ENCODE measurements at places on chromosomes 6 and 20. TPM values are rescaled to one million over a fixed set of nuclear protein-coding genes. Genes with fewer than 3 reads are reported as not detected.

TMEM170B gene
- total RNA-seq, result 3.9 TPM

DNA sequence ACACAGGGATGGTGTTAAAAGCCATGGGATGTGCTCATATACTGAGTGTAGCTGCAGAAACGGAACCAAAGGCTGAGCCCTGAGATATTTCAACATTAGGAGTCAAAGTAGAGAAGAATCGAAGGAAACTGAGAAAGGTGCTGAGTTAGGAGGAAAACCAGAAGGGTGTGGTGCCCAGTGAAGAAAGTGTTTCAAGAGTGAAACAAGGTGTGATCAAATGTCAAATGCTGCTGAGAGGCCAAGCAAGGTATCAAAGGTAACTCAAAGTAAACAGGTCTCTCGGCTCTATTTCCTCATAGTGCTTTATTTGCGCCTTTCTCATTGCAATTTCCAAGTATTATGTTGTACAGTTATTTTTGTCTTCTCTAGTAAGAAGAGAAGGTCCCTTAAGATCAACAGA lies 94.1 kb downstream of the PRDM1 start:
- H3K27ac ChIP-seq, result no peak overlapping the region
- no peak for DNase-seq
- no peak overlapping the region for H3K4me3 ChIP-seq
- H3K4me1 ChIP-seq, result no peaks in the 10 kb centered on the region
- H3K27me3 ChIP-seq, result no peaks in the 10 kb centered on the region

RSPH4A gene
- total RNA-seq, result 0.06 TPM

DNA sequence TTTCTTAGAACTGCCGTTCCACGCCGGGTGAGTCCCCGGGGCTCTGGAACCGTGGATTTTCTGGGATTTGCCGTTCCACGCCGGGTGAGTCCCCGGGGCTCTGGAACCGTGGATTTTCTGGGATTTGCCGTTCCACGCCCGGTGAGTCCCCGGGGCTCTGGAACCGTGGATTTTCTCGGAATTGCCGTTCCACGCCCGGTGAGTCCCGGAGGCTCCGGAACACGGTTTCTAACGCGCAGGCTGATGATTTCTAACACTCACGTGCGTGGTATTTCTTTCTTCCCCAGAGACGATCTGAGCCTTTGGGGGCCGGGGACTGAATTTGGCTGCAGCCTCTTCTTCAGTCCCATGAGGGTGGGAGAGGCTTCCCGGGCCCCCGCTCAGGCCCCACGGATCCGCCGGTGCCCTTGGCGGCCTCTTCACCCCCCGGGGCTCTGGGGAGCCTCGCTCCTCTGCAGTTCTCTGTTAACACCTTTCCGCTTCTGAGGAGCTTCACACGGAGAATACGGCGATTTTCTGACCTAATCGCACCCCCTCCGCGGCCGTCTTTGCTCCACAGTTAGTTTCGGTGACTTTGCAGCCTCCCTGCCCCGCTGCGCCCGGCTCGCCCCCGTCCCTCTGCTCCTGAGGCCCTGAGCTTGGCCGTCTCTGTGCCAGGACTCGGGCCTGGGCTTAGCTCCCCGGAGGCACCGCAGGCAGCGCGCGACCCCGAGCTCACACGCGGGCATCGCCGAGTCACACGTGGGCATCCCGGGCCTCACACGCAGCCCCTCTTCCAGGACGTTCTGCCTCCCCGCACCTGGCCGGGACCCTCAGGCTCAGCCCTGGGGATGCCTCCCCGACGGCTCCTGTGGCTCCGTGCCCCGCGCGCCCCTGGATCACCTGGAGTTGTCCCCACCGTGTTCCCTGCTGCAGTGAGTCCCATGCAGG lies 7.2 kb upstream of the KIF25 start:
- H3K27me3 ChIP-seq, result no peaks in the 10 kb centered on the region
- H3K27ac ChIP-seq, result no peak overlapping the region
- H3K4me3 ChIP-seq, result no peak overlapping the region

DNA sequence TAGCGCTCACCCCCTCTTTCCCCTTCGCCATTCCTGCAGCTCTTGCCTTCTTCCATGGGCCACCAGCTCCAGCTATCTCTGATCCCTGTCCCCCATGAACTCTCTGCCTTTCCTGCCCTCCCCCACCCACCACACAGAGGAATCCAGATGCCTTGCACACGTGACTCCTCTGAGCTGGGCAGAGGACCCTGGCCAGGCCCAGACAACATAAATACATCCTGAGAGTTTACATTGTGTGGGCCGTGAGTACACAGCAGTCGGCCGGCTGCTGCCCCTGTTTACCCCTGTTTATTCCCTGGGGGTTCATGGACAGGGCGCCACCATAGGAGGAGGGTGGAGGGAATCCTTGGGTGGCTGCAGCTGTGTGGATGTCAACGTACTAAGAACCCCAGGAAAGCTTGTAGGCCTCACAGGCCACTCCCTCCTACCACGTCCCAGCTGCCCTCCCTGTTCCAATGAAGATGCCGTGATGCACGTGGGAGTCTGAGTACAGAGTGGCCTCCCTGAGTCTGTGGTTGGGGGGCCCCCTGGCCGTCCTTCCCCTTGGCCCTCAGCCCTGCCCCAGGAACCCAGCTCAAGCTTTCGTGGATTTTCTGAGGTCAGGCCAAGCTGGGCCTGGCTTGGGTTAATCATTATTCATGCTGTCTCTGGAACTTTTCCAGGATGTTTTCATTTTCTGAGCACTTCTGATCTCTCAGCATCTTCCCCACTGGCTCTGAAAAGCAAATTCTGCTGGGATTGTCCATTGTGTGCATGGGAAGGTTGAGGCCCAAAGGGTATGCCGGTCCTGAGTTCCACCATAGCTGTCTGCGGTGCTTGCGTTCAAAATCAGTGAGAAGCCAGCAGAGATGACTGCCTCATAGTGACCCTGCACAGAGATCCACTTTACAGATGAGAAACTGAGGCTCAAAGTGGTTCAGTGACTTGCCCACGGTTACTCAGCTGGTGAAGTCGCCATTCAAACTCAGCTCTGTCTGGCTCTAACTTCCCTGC lies 136.3 kb downstream of the MRPL14 start:
- peaks cover 19% of the 10 kb centered on the region for H3K4me1 ChIP-seq
- no peak overlapping the region for H3K27ac ChIP-seq
- H3K4me3 ChIP-seq, result no peak overlapping the region
- H3K36me3 ChIP-seq, result no peaks in the 10 kb centered on the region
- peak; percentile 57 for DNase-seq
- H3K27me3 ChIP-seq, result no peaks in the 10 kb centered on the region

FOXS1 gene
- 0.15 TPM for total RNA-seq

DNA sequence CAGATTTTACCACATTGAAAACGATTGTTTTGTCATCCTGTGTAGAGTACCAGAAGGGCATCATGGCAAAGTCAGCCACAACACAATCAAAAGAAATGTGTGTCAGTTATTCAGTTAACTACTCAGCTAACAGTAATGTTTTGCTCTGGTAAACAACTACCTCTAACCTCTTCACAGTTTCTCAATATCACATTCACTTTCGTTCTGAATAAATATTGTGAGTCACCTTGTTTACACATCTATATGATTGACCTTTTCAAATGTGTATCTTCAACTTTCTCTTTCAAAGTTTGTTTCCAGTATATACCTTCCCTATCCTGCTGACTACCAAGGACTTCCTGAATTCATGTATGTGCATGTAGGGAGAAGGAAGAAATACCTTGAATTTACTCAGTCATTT lies 216.6 kb upstream of the UFL1 start:
- H3K27ac ChIP-seq, result no peak overlapping the region
- H3K27me3 ChIP-seq, result no peaks in the 10 kb centered on the region
- no peak for DNase-seq

- H3K4me1 ChIP-seq, result no peaks in the 10 kb centered on the region
- no peak overlapping the region for H3K4me3 ChIP-seq
- no peaks in the 10 kb centered on the region for H3K36me3 ChIP-seq
Observed at GRCh38 chr6:89999945-90000825, 105.9 kb downstream of the GJA10 start.

DNA sequence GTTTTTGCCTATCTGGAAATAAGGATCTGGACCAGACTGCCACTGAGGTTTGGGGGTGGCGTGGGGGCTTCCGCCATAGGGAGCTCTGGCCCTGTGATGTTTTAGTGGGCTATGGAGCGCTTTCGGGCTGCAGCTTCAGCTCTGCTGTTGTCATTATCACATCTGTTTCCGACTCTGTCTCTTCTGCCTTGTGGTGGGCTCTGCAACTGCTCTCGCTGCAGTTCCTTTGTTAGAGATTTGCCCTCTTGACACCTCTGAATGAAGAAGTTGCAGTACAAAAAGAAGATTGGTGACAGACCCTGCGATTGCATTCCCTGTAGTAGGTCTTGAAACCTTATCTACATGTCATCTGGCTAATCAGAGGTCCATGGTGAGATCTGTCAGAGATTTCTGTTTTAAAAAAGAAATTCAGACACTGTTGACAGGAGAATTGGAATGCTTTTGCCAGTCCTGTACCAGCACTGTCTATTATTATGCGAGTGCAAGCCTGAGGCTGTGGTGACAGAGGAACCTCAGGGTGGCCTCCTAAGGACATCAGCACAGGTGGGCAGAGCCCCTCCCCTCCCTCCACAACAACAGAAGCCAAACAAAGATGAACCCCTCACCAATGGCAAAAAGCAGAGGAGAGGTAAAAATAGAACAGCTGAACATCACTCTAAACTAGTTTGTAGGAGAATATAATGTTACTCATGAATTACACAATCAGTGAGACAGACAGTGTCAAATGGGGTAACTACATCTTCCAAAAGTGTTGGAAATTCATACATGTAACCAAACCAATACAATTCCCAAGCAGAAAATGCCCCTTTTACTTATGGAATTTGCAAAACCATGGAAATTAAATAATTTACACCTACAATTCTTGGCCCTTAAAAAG lies 63.5 kb upstream of the DEFB112 start:
- no peaks in the 10 kb centered on the region for H3K4me1 ChIP-seq
- no peak overlapping the region for H3K27ac ChIP-seq
- DNase-seq, result no peak
- H3K4me3 ChIP-seq, result no peak overlapping the region
- H3K36me3 ChIP-seq, result no peaks in the 10 kb centered on the region

GHRH gene
- not detected for total RNA-seq

PAK5 gene
- 0.05 TPM for total RNA-seq

DNA sequence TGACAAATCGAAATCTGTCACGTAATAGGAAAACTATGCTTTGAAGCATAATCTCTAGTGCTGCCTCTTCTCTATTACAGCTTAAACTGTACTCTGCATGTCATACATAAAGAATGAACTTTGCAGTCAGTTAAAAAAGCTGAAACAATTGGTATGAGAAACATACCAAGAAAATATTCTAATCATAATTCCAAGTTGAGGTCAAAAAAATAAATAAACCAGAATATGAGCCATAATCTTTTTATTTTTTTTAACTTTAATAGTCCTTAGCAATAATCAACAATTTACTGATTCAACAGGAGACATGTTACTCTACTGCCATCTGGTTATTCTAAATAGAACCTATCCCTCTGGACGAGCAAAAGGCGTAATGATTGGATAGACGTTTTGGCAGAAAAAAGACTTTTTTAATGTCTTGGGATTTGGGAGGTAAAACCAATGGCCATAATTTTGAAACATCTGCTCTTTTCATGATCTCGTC lies 224.4 kb upstream of the FLRT3 start:
- H3K4me1 ChIP-seq, result no peaks in the 10 kb centered on the region
- H3K36me3 ChIP-seq, result no peaks in the 10 kb centered on the region
- DNase-seq, result no peak
- no peak overlapping the region for H3K4me3 ChIP-seq
- no peaks in the 10 kb centered on the region for H3K27me3 ChIP-seq

BTNL2 gene
- not detected for total RNA-seq

- no peak overlapping the region for H3K27ac ChIP-seq
- H3K27me3 ChIP-seq, result no peaks in the 10 kb centered on the region
- H3K4me1 ChIP-seq, result no peaks in the 10 kb centered on the region
- DNase-seq, result no peak
- H3K36me3 ChIP-seq, result no peaks in the 10 kb centered on the region
Observed at GRCh38 chr20:47982574-47983360, 197.5 kb upstream of the SULF2 start.

DNA sequence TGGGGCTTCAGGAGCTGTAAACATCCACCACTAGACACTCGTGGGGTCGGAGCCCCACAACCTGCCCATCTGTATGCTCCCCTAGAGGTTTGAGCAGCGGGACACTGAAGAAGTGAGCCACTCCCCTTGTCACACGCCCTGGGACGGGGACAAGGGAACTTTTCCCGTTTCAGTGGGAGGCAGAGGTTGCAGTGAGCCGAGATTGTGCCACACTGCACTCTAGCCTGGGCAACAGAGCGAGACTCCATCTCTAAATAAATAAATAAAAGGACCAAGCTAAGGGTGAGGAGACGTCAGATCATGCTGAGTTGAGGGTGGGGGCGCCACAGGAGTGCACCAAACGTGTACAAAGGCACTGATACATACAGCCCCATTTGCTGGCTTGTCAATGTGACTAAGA lies 8.4 kb downstream of the ZCCHC3 start:
- H3K27ac ChIP-seq, result no peak overlapping the region
- DNase-seq, result no peak
- no peaks in the 10 kb centered on the region for H3K27me3 ChIP-seq
- H3K4me3 ChIP-seq, result no peak overlapping the region

SNAP91 gene
- not detected for total RNA-seq

PREP gene
- 15.3 TPM for total RNA-seq

- H3K27me3 ChIP-seq, result no peaks in the 10 kb centered on the region
- H3K4me3 ChIP-seq, result no peak overlapping the region
- no peaks in the 10 kb centered on the region for H3K36me3 ChIP-seq
Observed at GRCh38 chr6:25042036-25042521, 106.3 kb upstream of the RIPOR2 start.

PAK1IP1 gene
- 8.0 TPM for total RNA-seq

GRCh38 chr6:36724514-36725390 lies 27.1 kb downstream of the RAB44 start:
- no peaks in the 10 kb centered on the region for H3K4me1 ChIP-seq
- no peaks in the 10 kb centered on the region for H3K36me3 ChIP-seq
- H3K27ac ChIP-seq, result no peak overlapping the region
- no peaks in the 10 kb centered on the region for H3K27me3 ChIP-seq
- DNase-seq, result peak; percentile 76
- no peak overlapping the region for H3K4me3 ChIP-seq

DNA sequence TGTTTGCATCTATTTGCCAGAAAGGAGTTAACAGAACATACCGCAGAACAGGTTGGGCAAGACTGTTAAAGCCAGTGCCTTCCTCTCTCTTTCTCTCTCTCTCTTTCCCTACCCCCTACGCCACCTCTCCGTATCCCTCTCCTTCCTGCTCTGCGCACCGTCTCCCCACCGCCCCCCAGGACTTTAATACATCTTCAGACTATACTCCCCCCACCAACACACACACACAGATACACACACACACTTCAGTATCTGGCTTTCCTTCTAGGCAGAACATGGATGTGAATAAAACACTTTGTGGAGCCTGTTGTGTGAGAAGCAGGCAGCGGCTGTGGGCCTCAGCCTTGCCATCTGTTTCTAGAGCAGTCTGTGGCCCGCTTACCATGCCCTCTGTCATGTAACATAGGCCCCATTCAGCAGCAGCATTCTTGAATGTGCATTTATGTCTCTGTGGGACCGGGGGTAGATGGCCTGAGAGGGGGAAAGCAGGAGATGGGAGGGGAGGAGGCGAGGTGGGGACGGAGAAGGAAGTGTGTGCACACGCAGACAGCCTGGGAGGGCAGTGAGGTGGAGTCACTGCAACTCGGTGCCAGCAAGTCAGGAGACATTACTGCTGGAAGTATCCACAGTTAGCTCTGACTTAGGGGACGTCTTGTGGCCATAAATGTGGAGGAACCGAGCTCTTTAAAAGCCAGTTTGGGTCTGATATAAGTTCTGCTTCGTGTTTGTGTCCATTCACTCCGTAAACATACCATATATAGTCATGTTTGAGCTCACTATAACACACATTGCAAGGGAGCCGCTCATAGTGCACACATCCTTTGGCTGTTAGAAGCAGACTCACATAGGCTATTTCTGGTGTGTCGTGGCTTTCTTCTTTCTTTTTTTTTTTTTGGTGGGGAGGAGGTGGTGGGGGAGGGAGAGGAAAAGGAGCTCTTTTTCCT lies 38.4 kb downstream of the RREB1 start:
- H3K27me3 ChIP-seq, result no peaks in the 10 kb centered on the region
- DNase-seq, result peak; percentile 62
- H3K4me1 ChIP-seq, result peaks cover 95% of the 10 kb centered on the region
- H3K27ac ChIP-seq, result peak overlapping the region; percentile 56
- no peaks in the 10 kb centered on the region for H3K36me3 ChIP-seq

Data from right lobe of liver (tissue), 6 donors.